Activated B cell treated with CpG ODN at 0.5 μM for 24 hours (primary cell): ENCODE measurements at places on chromosomes 16 and 17.

- DNase-seq, result no peak
These were observed 297 bp downstream of the TBC1D10B start for GRCh38 chr16:30369938-30370455.

GRCh38 chr16:21274172-21274726, 3.8 kb downstream of the CRYM start:
- DNase-seq, result no peak

- DNase-seq, result no peak
These were observed 239.5 kb downstream of the ABCC12 start for GRCh38 chr16:47916266-47916665.

GRCh38 chr16:68744744-68745280, 7.7 kb downstream of the CDH1 start:
- no peak for DNase-seq

GRCh38 chr16:58732545-58733247, 1.4 kb downstream of the GOT2 start:
- DNase-seq, result no peak

- DNase-seq, result peak; percentile 37
These were observed 1.0 kb downstream of the ORAI3 start for GRCh38 chr16:30949650-30950515.

DNA sequence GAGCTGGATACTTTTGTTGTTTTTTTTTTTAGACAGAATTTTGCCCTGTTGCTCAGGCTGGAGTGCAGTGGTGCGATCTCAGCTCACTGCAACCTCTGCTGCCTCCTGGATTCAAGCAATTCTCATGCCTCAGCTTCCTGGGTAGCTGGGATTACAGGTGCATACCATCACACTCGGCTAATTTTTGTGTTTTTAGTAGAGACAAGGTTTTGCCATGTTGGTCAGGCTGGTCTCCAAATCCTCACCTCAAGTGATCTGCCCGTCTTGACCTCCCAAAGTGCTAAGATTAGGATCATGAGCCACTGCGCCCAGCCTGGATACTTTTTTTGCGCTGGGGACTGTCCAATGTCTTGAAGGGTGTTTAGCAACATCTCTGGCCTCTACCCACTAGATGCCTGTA, 32.6 kb upstream of the XYLT1 start:
- DNase-seq, result no peak

DNA sequence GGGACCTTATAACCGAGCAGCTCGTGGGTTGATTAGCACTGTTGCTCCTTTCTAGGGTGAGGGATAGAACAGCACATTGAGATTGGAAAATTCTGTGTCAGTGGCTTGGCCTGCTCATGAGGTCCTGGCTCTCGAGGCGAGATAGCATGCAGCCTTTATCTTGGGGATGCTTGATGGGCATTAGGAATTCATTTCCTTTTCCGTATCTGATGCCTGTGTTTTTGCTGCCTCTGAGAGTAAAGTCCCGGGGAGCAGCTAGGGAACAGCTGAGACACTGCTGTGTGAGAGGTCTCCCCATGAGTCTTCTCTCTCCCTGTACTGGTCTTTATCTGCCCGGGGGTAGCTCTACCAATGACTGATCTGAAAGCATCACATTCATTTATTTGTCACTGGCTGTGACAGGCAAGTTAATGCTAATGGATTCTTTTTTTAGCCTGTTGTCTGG, 14.5 kb downstream of the MSI2 start:
- DNase-seq, result no peak

DNA sequence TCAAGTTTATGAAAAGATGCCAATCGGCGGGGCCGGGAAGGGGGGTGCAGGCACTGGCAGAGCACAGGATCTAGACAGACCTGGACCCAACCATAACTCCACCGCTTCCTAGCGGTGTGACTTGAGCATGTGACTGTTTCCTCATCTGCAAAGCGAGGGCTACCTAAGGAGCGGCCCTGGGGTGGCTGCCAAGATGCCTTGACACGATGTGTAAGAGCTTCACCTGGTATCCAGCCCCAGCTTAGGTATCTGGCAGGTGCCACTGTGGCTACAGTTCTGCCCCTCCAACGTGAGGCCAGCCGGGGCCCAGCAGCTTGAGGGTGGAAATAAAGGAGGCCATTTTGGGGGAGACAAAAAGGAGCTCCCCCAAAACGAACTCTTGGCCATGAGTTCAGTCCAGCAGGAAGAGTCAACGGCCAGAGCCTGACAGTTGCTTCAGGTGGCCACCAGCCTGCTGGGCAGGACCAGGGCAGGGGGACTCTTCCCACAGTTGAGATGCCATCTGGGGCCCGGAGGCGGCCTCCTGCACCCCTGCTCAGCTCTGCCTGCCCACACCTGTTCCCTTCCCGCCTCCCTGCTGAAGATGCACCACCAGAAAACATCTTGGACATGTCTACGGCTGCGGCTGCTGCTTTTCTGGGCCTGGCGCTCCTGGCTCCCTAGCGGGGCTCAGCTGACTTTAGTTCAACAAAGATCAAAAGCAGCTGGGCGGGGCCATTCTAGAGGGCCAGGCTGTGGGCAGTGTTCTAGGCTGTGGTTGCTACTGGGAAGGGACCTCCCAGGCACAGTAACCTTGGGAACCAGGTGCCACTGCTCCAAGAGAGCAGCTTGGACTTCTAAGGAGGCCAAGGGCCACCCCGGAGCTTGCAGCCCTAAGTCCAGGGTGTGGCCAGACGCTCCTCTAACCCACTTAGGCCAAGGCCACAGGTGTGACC, 3.4 kb upstream of the MTSS2 start:
- no peak for DNase-seq

DNA sequence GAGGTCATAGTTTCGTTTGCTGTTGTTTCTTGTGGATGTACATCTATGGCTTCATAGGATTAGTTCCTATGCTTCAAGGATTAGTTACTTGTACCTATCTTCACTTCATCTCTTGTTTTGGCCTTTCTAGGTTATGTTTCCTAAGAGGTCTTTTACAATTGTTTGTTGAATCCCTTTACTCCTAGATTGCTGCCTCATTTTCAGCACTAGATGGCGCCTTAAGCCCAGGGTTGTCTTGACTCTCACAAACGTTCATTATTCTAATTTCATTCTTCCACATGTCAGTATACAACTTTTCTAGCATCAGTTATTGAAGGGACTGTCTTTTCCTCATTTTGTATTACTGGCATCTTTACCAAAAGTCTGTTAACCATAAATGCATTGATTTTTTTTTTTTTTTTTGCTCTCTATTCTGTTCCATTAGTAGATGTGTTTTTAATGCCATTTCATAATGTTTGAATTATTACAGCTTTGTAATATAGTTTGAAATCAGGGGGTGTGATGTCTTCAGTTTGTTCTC, 45.0 kb upstream of the NACA2 start:
- no peak for DNase-seq

DNA sequence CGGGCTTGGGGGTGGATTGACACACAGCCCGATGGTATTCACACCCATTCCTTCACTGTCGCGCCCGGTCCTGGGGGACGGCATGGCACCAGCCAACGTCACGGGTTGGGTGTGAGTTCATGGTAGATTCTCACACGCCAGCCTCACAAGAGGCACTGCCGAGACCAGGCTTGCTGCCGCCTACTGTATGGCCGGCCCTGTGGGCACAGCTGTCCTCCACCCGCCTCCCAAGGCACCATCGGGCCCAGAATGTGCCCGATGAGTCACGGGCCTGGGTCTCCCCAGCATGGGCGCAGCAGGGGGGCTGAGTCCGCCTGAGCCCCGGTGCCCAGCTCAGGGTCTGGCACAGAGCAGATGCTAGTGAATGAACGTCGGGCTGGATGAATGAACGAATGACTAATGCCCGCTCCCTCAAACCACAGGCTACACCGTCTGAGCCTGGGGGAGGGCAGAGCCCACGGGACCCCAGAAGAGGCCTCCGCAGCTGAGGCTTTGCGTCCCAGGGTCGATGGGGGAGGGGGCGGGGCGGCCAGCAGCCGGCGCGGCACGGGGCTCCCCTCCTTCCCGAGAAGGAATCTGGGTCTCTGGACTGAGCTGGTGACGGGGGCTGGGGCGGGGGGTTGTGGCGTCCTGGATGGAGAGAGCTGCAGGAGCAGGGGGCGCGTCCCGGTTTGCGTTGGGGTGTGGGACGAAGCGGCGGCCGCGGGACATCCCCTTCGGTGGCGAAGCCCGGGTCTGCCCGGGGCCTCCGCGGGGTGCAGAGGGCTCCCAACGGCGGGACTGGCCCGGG, 829 bp downstream of the PITPNM3 start:
- DNase-seq, result peak; percentile 27

GRCh38 chr17:879546-880442, 97.6 kb downstream of the MRM3 start:
- peak; percentile 30 for DNase-seq
